Stimulated activated CD4-positive, alpha-beta T cell treated with anti-CD3 and anti-CD28 coated beads, Interleukin-1b, Interleukin-23, amount 100 ng/mL, for 48 hours (primary cell): ENCODE measurements at places on chromosomes 6 and 20.

GRCh38 chr6:33904050-33904746 is 100.4 kb upstream of the MLN start:
- peak; percentile 50 for DNase-seq

DNA sequence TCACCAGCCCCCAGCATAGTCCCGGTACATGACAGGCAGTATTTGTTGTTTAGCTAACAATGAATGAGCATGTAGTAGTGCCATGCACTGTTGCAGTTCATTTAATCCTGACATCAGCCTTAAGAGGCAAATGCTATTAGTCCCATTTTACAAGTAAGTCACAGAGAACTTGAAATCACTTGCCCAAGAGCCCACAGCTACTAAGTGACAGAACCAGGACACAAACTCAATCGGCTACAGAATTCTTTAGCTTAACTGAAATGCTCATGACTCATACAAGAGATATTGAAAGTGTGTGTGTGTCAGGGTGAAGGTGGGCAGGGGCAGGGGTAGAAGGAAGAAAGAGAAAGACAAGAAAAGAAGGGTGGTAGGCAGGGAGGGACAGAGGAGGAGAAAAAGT is 52.7 kb downstream of the UNC5CL start:
- DNase-seq: no peak

DNA sequence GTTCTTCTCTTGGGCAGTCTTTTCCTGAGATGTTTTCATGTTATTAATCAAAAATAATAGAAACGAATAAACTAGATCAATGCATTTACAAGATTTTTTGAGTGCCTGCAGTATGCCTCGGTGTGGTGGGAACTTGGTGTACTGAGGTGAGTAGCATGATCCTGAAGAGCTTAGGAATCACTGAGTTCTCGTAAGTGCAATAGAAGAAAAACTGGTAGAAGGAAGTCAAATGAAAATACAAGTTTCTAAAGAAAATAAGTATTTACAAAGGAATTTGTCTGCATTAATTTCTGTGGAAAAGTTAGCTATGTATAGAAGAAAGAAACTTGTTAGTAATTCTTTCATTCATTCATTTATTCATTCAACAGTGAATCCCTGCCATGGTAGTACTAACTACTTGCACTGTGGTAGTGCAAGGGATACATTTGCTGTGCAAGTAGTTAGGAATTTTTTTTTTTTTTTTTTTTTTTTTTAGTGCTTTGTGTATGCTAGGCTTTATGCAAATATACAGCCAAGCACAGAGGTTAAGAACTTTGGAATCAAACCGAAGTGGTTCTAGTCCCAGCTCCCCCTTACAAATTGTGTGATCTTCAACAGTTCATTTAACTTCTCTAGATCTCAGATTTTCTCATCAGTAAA is 13.9 kb downstream of the NT5E start:
- DNase-seq: no peak

- no peak for DNase-seq
These were observed 95.1 kb downstream of the LIN28B start for GRCh38 chr6:105051941-105052471.

- DNase-seq: no peak
These were observed 279.4 kb upstream of the MAN1A1 start for GRCh38 chr6:119628691-119629594.

- DNase-seq: no peak
These were observed 80.3 kb downstream of the ASXL1 start for GRCh38 chr20:32438331-32438858.

DNA sequence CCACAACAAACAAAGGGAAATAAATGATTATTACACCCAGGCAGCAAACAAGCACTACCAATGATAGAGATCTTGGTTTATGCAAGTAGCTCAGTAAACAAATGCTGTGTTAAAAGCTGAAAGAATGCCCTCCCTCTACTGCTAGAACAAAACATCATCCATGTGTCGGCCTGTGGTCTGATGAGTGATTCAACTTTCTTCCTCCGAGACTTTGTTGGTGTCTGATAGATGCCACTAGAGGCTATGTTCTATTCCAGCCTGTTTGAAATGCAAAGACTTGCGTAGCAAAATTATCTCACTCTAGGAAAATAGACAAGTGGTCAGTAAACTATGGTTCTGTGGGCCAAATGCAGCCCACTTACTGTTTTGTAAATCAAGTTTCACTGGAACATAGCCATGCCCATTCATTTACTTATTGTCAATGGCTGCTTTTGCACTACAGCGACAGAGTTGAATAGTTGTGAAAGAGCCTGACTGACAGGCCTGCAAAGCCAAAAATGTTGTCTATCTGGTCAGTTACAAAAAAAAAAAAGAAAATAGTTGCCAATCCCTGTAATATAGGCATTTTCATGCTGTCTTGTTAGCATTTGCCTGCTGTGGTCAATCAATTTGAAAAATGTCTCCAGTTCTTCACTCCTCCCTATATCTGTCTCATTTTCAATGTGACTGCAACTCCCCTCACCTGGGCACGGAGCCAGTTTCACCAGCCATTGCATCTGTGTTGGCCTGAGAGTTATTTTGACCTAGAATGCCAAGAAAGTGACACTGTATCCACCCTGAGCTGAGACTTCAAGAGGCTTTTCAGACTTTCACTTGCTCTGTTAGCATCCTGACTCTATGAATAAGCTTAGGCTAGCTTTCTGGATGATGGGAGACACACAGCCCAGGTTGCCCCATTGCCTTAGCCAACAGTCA is 544.6 kb upstream of the BTBD3 start:
- no peak for DNase-seq

DNA sequence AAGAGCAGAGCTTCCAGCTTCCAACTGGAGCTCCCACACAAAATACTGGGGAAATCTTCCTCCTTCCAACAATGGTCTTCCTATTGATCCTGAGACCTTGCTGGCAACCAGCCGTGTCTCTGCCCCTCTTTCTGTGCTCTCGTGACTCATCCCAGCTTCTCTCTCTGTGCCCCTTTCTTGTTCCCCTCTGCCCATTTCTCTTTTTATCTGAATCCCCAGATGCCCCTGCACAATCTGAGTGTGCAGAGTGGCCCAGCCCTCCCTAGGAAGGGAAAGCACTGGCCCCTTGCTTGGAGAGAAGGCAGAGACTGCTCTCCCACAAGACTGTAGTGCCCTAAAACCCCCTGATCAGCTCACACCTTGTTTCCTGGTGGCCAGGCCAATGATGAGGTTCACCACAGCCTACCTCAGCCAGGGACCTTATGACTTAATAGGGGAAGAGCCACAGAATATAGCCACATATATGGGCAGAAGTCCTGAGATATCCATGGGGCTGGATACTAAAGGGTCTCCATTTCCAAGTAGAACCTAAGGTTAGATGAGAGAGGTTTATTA is 23.1 kb upstream of the MAS1L start:
- DNase-seq: no peak

DNA sequence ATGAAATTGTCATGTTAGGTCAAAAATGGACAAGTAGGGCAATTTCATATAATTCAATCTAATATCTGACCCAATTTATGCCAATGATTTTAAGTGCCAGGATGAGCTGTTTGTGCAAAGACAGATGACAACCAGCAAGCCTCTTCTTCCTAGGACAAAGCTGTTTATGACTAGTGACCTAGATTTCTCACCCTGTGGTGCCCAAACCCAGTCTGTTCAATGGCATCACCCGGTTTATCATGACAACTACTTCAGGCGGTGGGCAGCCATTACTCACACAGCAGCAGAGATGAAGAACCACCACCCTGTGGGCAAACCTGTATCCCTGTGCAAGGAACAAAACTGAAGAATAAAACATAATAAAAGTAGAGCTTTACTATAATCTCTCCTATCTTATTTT is 59.0 kb downstream of the MAP7 start:
- DNase-seq: no peak

DNA sequence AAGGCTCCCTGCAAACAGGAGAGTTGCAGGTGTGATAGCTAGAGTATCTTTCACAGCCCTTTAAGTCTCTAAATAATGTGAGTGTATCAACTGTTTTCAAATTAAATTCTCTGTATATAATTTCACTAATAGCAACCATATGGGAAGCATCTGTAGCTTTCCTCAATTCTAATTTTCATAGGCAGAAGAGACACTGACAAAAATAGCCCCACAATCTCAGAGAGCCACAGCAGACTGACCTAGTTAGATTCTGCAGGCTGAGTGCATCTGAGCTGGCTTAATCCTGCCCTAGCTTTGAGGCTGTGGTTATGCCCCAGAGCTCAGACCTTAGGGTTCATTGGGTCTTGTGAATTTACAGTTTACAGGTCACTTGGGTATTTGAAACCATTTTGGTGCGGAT is 63.9 kb downstream of the MAP7 start:
- DNase-seq: no peak

GRCh38 chr20:61561111-61561830 is 309.2 kb downstream of the CDH4 start:
- no peak for DNase-seq

GRCh38 chr6:47034926-47035325 is 7.2 kb downstream of the ADGRF1 start:
- no peak for DNase-seq

GRCh38 chr6:148431413-148431812 is 88.8 kb downstream of the SASH1 start:
- no peak for DNase-seq

DNA sequence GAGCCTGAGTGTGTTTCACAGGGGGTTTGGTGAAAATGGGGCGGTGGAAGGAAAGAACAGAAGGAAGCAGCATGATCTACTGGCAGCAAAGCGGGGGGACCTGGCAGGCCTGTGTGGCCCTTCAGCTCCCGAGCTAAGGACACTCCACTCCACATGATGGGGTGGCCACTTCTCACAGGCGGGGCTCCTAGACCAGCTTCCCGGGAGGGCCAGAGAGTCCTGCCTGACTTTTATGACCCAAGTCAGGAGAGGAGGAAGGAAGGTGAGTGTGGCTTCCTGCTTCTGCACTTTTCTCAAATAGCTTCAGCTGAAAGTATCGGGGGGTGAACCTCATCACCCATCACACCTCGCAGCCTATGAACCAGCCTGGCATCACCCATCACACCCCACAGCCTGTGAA is 117.5 kb upstream of the AFDN start:
- no peak for DNase-seq

DNA sequence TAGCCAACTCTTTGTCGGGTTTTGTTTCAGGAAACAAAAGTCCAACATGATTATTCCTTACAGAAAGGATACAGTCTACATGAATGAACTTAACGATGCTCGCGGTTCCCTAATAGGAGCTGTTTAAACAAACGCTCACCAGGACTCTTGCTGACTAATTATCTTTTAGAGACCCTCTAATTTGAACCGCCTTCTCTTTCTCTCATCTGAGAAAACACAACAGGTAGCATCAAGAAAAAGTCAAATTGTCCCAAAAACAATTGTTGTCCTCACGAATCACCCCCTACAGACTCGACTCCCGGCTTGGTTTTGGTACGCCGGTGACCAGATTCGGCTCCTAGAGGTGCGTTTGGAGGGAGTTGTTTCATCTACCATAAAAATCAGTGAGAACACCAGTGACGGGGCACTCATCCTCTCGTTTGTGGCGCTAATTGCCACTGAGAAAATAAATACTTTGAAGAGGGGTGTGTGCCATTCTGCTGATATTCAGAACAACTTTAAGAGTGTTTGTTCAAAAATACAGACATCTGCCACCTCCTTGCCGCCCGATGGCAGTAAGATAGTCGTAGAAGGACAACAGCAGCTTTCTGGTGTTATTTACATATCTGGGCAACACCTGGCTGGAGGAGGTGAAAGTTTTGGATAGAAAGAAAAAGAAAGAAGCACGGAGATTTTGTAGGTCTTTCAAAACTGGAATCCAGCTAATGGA is 1.1 kb upstream of the SIM1 start:
- no peak for DNase-seq

DNA sequence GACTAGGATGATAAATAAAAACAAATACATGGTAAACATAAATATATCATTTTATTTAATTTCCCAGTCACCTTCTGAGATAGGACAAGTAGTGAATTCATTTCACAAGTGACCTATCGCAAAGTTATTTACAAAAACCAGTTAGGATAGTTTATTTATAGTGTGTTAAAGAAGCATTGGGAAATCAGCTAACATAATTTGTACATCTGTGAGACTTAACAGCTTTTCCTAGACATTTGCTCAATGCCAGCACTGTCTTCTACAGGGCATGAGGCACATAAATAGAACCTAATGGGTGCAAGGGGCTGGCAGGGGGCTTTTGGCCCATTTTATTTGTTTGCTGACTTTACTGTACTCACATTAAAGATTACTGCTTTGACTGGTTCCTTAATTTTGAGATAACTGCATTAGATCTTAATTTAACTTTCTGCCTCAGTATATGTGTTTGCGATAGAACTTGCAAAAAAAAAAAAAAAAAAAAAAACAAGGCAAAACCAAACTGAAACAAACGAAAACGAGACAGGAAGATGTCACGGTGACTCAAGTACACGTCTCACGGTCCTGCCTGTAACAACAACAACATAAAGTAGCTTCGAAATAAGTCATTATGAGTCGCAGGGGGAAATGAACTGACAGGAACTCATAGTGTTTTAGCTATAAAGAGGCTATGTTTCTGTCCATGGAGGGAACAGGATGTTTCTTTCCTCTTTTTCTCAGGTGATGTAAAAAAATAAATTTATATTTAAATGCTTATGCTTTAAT is 133.7 kb upstream of the GMDS start:
- peak; percentile 26 for DNase-seq

DNA sequence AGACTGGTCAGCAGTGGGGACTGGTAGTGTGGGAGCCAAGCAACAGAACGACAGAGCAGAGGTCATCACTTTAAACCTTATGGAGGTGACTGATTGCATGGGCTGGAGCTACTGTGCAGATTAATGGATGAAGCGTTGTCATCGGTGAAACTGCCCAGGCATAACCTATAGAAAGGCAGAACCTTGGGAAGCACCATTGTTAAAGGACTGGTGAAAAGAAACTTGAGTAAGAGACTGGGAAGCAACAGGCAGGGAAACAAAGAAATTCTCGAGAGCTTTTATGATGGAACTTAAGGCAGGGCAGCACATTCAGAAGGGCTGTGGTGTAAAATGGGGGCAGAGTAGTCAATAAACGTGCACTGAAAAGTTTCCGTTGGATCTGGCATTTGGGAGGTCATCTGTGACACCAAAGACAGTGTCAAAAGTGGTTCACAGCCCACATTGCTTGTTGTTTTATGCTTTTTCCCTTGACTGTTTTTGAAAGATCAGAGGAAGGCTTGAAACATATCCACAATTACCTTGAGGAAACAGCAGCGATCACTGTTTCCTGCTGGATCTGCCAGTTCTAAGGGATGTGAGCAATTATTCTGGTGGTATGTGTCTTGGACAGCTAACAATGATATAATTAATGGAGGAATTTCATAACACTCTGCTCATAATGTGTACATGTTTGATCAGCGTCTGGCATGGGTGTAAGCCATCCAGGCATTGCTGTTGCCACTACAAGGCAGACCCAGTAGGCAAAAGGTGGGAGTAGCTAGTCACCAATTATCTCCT is 62.7 kb downstream of the LRRC1 start:
- DNase-seq: no peak
